ENCODE measurements at places on chromosomes 3 and 15.

GRCh38 chr15:77482570-77482969 lies 61.9 kb downstream of the HMG20A start:
- H3K27me3 ChIP-seq: no peaks in the 10 kb centered on the region
- peaks cover 28% of the 10 kb centered on the region for H3K36me3 ChIP-seq
- DNase-seq: no peak
- H3K4me3 ChIP-seq: no peak overlapping the region

DNA sequence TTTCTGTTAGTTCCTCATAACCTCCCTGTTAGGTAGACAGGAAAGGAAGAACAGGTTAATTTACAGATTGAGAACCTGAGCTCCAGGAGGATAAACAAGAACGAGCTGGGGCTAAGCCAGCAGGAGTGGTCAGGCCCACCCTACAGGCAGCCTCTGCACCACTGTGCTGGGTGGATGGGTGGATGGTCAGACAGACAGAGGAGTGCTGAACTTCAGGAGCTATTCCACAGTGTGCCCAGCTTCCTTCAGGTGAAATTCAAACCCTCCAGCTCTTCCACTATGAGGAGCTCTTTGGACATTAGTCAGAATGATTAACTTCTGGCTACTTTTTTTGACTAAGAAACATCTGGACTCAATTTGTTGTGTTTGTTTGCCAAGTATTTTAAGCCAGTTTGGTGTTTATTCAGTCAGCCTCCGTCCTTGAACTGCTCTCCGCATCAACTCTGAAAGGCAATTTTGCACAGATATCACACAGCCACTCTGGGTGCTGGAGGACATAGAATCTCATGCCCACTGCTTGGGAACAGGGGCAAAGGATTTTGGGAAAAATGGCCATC lies 361.9 kb downstream of the CLSTN2 start:
- H3K4me3 ChIP-seq: no peak overlapping the region
- no peak for DNase-seq
- peaks cover 8% of the 10 kb centered on the region for H3K27me3 ChIP-seq
- no peaks in the 10 kb centered on the region for H3K36me3 ChIP-seq

GRCh38 chr3:194386066-194386465 lies 13.0 kb downstream of the GP5 start:
- H3K36me3 ChIP-seq: peaks cover 6% of the 10 kb centered on the region
- no peaks in the 10 kb centered on the region for H3K27me3 ChIP-seq
- no peaks in the 10 kb centered on the region for H3K4me1 ChIP-seq
- H3K4me3 ChIP-seq: no peak overlapping the region
- H3K27ac ChIP-seq: no peak overlapping the region

- peaks cover 10% of the 10 kb centered on the region for H3K4me1 ChIP-seq
- no peak for DNase-seq
- no peak overlapping the region for H3K4me3 ChIP-seq
- no peaks in the 10 kb centered on the region for H3K27me3 ChIP-seq
- H3K27ac ChIP-seq: no peak overlapping the region
These were observed 177.2 kb upstream of the TLE3 start for GRCh38 chr15:70274908-70275307.

DNA sequence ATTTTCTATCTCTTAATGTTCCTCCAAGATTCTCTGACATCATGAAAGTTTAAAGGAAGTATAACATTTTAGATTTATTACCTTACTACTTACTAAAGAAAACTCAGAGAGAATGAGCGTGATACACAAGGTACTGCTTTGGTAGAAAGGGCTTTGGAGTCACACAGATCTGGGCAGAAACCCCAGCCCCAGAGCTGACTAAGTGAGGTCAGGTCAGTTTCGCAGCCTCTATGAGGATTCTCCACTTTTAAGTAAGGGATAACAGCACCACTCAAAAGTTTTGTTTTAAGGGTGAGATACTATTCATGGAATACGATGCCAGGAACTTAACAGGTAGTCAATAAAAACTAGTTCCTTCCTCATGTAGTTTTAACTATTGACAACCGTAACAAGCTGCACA lies 76.1 kb downstream of the CLDN11 start:
- no peak for DNase-seq
- no peaks in the 10 kb centered on the region for H3K36me3 ChIP-seq
- H3K27me3 ChIP-seq: no peaks in the 10 kb centered on the region
- no peak overlapping the region for H3K4me3 ChIP-seq
- H3K4me1 ChIP-seq: no peaks in the 10 kb centered on the region

DNA sequence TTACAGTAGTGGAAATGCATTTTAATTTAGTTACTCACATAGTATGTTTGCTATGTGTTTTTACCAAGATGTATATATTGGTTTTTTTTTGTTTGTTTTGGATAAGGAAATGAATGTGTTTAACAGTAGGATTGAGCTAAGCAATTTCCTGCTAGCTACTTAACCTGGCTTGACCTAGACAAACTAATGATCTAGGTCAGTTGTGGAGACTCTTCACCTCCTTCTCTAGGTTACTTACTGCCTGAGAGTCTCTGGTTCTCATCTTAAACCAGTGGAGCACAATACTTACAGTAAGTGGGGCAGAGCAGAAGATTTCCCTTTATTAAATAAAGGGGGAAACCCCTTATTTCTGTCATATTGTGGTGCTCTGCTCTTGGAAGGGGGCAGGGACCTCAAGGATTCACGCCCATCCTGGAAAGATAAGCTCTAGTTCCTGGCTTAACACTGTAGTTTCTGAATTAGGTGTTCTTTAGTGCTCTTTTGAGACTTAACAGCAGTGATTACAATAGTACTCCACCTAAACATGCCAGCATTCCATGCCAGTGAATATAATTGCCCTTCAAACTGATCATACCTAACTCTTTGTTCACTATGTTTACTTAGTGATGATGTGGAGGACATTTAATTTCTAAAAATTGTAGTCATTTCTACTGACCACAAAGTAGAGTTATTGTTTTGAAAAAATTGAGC lies 79.9 kb downstream of the UBP1 start:
- peaks cover 14% of the 10 kb centered on the region for H3K27me3 ChIP-seq
- no peak overlapping the region for H3K4me3 ChIP-seq
- H3K4me1 ChIP-seq: peaks cover 5% of the 10 kb centered on the region
- no peaks in the 10 kb centered on the region for H3K36me3 ChIP-seq
- H3K27ac ChIP-seq: no peak overlapping the region
- no peak for DNase-seq

- no peak for DNase-seq
- no peaks in the 10 kb centered on the region for H3K4me1 ChIP-seq
- H3K27ac ChIP-seq: no peak overlapping the region
- no peaks in the 10 kb centered on the region for H3K27me3 ChIP-seq
- no peak overlapping the region for H3K4me3 ChIP-seq
These were observed 26.4 kb downstream of the NIT2 start for GRCh38 chr3:100360757-100361496.

DNA sequence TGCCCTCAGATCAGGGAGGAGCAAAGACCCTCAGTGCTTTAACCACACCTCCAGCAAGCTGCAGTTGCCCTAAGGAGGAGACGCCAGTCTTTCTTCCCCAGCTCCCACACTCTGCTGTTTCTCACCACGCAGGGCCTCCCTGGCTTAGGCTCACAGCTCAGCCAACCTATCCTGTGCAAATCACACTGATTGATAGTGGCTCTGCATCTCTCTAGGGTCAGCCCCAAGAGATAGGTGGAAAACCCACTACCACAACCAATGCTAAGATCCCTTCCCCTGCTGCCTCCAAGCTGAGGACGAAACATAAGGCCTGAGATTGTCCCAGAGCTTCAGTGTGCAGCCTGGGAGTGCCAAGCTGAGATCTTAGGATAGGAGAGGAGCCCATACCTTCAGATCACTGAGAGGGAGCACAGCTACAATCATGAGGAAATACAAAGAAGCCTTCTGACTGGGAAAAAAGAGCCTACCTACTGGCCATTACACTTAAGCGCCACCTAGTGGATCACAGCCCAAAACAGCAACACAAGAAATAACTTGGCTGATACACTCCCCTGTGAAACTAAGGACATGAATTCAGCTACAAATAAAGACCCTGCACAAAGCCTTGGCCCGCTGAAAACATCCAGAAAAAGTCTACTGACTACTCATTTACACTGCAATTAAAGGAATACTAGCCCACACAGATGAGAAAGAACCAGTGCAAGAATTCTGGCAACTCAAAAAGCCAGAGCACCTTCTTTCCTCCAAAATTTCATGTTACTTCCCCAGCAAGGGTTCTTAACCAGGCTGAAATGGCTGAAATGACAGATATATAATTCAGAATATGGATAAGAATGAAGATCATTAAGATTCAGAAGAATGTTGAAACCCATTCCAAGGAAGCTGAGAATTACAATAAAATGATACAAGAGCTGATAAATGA lies 271.5 kb upstream of the DCBLD2 start:
- H3K4me3 ChIP-seq: no peak overlapping the region
- H3K27ac ChIP-seq: no peak overlapping the region
- no peaks in the 10 kb centered on the region for H3K4me1 ChIP-seq
- no peak for DNase-seq
- H3K36me3 ChIP-seq: no peaks in the 10 kb centered on the region

GRCh38 chr15:40463886-40464545 lies 6.8 kb upstream of the CHST14 start:
- no peak overlapping the region for H3K4me3 ChIP-seq
- H3K27me3 ChIP-seq: no peaks in the 10 kb centered on the region
- peaks cover 50% of the 10 kb centered on the region for H3K36me3 ChIP-seq
- H3K27ac ChIP-seq: peak overlapping the region; percentile 66
- DNase-seq: no peak

DNA sequence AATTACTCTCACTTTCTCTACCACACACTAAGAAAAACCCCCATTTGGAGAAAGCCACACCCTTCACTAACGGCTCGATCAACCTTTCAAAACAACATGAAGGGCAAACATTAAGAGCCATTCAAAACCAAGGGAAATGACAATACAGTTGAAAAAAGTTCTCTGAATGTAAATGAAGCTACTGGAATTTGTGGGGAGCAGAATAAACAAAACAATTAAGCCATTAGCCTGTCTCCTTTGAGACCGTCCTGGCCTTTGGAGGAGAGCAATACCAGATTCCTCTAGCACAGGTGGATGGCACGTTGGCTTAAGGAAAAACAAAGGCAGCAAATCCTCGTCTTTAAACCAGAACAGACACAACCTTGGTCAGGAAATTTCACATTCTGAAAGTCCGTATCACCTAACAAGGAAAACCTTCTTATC lies 18.7 kb downstream of the MYO1E start:
- no peaks in the 10 kb centered on the region for H3K36me3 ChIP-seq
- H3K27ac ChIP-seq: peak overlapping the region; percentile 82
- H3K4me1 ChIP-seq: peaks cover 61% of the 10 kb centered on the region
- no peaks in the 10 kb centered on the region for H3K27me3 ChIP-seq

DNA sequence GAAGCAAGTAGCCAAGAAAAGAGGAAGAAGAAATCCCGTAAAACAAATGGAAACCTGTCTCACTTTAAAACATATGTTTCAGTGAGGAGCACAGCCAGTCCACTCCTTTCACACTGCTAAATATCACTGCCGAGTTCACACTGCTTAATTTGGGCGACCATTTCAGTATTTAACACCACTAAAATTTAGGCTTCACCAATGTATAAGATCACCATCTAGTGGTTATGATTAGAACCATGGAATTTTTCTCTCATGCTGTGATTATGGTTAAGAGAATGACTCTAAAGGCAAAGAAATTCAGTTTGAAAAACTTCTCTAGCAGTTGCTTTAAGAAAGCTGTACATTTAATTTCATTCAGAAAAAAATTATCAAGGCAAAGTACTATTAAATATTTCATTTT lies 16.6 kb downstream of the SLC4A7 start:
- no peak overlapping the region for H3K27ac ChIP-seq
- no peak overlapping the region for H3K4me3 ChIP-seq
- H3K27me3 ChIP-seq: no peaks in the 10 kb centered on the region
- no peaks in the 10 kb centered on the region for H3K36me3 ChIP-seq
- DNase-seq: peak; percentile 41

DNA sequence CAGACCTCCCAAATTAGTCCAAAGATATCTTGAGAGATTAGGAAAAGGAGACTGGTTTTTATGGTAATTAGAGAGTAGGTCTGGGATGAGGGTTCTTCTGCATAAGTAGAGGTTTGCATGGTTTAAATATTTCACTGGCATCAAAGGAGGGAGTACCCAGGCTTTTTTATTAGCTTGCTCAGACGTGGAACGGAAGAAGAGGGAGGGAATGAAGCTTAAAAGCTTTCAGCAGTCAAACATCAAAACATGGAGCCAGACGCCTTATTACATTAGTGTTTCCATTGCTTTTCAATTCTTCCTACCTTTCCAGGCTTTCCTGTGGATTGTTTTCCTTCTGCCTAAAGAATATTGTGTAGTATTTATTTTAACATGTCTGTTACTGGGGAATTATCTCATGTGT lies 342.1 kb upstream of the SOX2 start:
- H3K4me1 ChIP-seq: no peaks in the 10 kb centered on the region
- H3K27ac ChIP-seq: no peak overlapping the region
- H3K27me3 ChIP-seq: no peaks in the 10 kb centered on the region
- no peaks in the 10 kb centered on the region for H3K36me3 ChIP-seq
- H3K4me3 ChIP-seq: no peak overlapping the region
- DNase-seq: no peak
